Activated T-cell treated with anti-CD3 and anti-CD28 coated beads, Interleukin-2, amount 50 U/mL, for 72 hours (primary cell): ENCODE measurements at places on chromosomes 3 and 15. TPM values are rescaled to one million over a fixed set of nuclear protein-coding genes. Genes with fewer than 3 reads are reported as not detected.

DNA sequence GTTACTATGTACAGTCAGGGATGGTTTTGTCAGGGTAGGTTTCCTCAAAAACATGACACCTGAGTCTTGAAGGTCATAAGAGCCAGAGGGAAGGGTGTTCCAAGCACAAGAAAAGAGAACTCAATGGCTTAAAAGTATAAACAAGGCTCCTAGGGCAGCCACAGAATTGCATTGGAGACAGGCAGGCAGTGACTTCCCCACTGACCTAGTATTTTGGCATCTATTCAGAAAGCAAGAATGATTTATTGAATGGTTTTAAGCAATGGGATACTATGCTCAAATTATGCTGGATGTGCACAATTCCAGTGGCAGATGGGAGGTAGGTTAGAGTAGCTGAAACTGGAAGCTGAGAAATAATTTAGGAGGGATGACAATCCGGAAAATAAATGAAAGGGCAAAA, 54.0 kb downstream of the TSC22D2 start:
- H3K36me3 ChIP-seq, result no peaks in the 10 kb centered on the region
- H3K27ac ChIP-seq, result no peak overlapping the region
- no peak for DNase-seq
- no peak overlapping the region for H3K4me3 ChIP-seq
- H3K27me3 ChIP-seq, result no peaks in the 10 kb centered on the region
- no peaks in the 10 kb centered on the region for H3K4me1 ChIP-seq

DNA sequence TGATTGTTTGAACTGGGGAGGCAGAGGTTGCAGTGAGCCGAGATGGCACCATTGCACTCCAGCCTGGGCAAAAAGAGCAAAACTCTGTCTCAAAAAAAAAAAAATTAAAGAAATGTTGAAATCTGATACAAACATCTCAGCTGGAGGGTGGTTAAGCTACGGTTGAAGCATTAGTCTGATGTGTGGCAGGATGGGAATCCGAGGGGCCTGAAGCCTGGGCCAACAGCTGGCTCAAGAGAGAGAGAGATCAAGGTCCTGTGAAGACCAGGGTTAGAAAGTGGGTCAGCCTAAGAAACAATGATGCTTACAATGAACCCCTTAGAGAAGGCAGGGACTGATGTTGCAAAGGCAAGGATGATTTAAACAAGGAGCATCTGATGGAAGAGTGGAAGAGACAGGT, 69.8 kb downstream of the CD200R1L start:
- no peaks in the 10 kb centered on the region for H3K27me3 ChIP-seq
- no peak overlapping the region for H3K27ac ChIP-seq
- H3K36me3 ChIP-seq, result no peaks in the 10 kb centered on the region
- no peak overlapping the region for H3K4me3 ChIP-seq

DNA sequence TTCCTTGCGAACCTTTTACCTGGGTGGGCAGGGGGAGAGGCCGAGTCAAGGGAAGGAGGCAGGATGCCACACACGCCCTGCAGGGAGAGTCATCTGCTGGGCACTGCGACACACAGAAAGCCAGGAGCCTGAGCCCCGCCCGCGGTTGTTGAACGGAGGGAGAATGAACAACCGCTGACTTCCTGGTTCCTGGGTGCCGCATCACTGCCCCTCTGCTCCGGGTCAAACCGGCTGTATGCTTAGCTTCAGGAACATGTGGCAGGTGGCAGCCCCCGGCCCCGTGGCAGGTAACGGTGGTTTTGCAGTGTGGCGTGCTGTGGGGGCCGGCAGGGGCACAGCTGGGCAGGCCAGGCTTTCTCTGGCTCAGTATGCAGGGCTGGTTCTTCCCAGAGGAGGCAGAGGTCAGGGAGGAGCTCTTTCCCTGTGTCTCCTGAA, 33.4 kb downstream of the APBA2 start:
- peaks cover 41% of the 10 kb centered on the region for H3K4me1 ChIP-seq
- no peak overlapping the region for H3K27ac ChIP-seq
- peak overlapping the region; percentile 33 for H3K4me3 ChIP-seq
- H3K27me3 ChIP-seq, result no peaks in the 10 kb centered on the region
- no peaks in the 10 kb centered on the region for H3K36me3 ChIP-seq

- peaks cover 17% of the 10 kb centered on the region for H3K36me3 ChIP-seq
- peak overlapping the region; percentile 0 for H3K4me3 ChIP-seq
- peak; percentile 80 for DNase-seq
- H3K27ac ChIP-seq, result no peak overlapping the region
These were observed 74.3 kb downstream of the LARS2 start for GRCh38 chr3:45462522-45463265.

DNA sequence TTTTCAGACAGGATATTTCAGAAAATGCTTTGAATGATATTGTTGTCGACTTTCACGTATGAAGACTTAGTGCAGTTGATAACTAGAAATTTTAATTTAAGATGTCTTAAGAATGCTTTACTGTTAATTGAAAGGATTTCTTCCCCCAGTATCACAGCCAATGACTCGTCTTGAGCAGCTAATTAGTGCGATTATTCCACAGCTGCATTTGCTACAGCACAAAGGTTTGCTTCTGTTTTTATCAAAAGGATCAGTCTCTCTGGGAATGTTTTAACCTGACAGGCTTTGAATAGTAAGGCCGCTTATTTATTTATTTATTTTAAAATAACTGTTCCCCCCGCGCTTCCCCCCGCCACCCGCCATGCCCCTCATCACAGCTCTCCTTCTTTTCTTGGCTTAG, 123.5 kb upstream of the SAMMSON start:
- H3K4me1 ChIP-seq, result no peaks in the 10 kb centered on the region
- H3K36me3 ChIP-seq, result no peaks in the 10 kb centered on the region
- no peak for DNase-seq

DNA sequence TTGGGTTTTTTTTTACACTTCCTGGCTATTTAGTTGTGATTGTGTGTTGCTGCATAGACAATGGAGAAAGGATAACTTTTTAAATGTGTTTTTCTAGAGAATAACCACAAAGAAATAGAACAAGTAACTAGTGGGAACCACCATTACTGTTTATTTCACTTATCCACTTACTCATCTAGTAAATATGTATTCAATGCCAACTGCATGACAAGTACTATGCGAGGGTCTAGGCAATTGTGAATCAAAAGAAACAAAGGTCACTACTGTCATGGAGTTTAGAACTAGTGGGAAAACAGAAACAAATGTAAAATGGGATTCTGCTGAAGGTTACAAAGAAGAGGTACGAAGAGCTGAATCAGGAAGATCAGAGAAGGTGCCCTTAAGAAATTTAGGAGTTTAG, 600.9 kb upstream of the ROBO2 start:
- no peaks in the 10 kb centered on the region for H3K4me1 ChIP-seq
- H3K4me3 ChIP-seq, result no peak overlapping the region
- no peaks in the 10 kb centered on the region for H3K36me3 ChIP-seq
- no peaks in the 10 kb centered on the region for H3K27me3 ChIP-seq
- H3K27ac ChIP-seq, result no peak overlapping the region

GRCh38 chr3:195182470-195182795, 88.5 kb downstream of the XXYLT1 start:
- H3K27me3 ChIP-seq, result no peaks in the 10 kb centered on the region
- H3K27ac ChIP-seq, result peak overlapping the region; percentile 61
- peak; percentile 28 for DNase-seq
- H3K36me3 ChIP-seq, result no peaks in the 10 kb centered on the region
- peaks cover 69% of the 10 kb centered on the region for H3K4me1 ChIP-seq

- H3K36me3 ChIP-seq, result no peaks in the 10 kb centered on the region
- H3K4me1 ChIP-seq, result no peaks in the 10 kb centered on the region
- H3K27ac ChIP-seq, result no peak overlapping the region
- no peak overlapping the region for H3K4me3 ChIP-seq
- DNase-seq, result no peak
These were observed 63.8 kb downstream of the IGSF11 start for GRCh38 chr3:118970819-118971218.

Gene INSYN1
- total RNA-seq, result not detected

GRCh38 chr3:133996251-133996661, 33.5 kb downstream of the SLCO2A1 start:
- no peaks in the 10 kb centered on the region for H3K36me3 ChIP-seq
- H3K4me3 ChIP-seq, result no peak overlapping the region
- no peaks in the 10 kb centered on the region for H3K4me1 ChIP-seq
- no peak for DNase-seq

DNA sequence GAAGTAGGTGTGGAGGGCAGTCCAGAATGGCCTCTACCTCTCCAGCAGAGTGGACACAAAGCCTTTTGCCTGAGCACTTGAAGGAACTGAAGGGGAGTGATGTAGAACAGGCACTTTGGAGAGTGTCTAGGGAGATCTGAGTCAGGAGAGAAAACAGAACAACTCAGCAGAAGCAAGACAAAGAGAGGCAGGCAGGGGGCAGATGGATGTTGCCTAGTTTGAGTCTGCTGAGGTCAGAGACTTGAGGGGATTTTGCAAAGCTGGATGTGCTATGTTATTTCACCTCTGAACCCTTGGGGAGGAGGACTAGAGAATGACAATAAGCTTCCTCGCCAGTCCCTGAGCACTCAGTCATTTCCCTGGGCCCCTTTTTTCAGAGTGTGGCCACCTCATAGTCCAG, 366.4 kb downstream of the EPHB1 start:
- H3K36me3 ChIP-seq, result no peaks in the 10 kb centered on the region
- no peak overlapping the region for H3K4me3 ChIP-seq
- DNase-seq, result no peak
- H3K27ac ChIP-seq, result no peak overlapping the region
- H3K4me1 ChIP-seq, result no peaks in the 10 kb centered on the region

Gene MINDY2
- 10.6 TPM for total RNA-seq

DNA sequence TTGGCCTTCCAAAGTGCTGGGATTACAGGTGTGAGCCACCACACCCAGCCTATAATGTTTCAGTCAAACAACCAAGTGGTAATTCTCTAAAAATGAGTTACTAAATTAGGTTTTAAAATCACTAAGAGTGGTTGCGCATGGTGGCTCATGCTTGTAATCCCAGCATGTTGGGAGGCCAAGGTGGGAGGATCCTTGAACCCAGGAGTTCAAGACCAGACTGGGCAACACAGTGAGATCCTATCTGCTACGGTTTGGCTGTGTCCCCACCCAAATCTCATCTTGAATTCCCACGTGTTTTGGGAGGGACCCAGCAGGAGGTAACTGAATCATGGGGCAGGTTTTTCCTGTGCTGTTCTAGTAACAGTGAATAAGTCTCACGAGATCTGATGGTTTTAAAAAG, 26.1 kb downstream of the SEC11A start:
- no peak overlapping the region for H3K27ac ChIP-seq
- no peak for DNase-seq
- peaks cover 9% of the 10 kb centered on the region for H3K4me1 ChIP-seq
- peaks cover 29% of the 10 kb centered on the region for H3K36me3 ChIP-seq

Gene CNOT10
- total RNA-seq, result 78.6 TPM

Gene AMIGO3
- 0.72 TPM for total RNA-seq

GRCh38 chr15:100810831-100811230, 68.8 kb upstream of the ALDH1A3 start:
- H3K4me1 ChIP-seq, result no peaks in the 10 kb centered on the region
- H3K36me3 ChIP-seq, result peaks cover 4% of the 10 kb centered on the region
- peaks cover 6% of the 10 kb centered on the region for H3K27me3 ChIP-seq

Gene SLC28A2
- total RNA-seq, result not detected

DNA sequence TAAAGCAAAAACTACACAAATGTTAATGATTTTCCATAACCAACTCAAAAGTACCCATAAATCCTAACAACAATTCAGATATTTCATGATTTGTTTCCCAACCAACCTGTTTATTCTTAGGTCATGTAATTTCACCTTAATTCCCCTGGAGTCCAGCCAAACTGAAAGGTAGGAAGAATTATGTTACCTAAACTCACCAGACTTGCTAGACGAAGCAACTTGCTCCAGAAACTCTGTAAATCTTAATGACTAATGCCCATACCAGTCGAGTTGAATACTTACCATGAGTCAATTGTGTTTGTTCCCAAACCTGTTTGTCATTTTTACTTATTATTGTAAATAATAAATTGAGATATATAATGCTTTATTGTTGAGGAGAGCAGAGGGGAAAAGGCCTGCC, 1030.0 kb downstream of the TBL1XR1 start:
- H3K36me3 ChIP-seq, result no peaks in the 10 kb centered on the region
- H3K4me1 ChIP-seq, result no peaks in the 10 kb centered on the region
- H3K27me3 ChIP-seq, result no peaks in the 10 kb centered on the region

- no peaks in the 10 kb centered on the region for H3K4me1 ChIP-seq
- DNase-seq, result no peak
- H3K4me3 ChIP-seq, result no peak overlapping the region
- H3K27me3 ChIP-seq, result no peaks in the 10 kb centered on the region
These were observed 29.4 kb downstream of the TP53BP1 start for GRCh38 chr15:43463507-43463906.

Gene WNT7A
- not detected for total RNA-seq

Gene GOLGA6L1
- not detected for total RNA-seq

Gene ACKR4
- total RNA-seq, result not detected

Gene UNC13C
- not detected for total RNA-seq

GRCh38 chr3:132009241-132009640, 25.6 kb downstream of the CPNE4 start:
- H3K36me3 ChIP-seq, result no peaks in the 10 kb centered on the region
- no peak overlapping the region for H3K27ac ChIP-seq
- no peak overlapping the region for H3K4me3 ChIP-seq
- no peak for DNase-seq
- no peaks in the 10 kb centered on the region for H3K4me1 ChIP-seq

Gene MUC20
- 7.8 TPM for total RNA-seq

Gene SNTN
- not detected for total RNA-seq

Gene GABRA5
- not detected for total RNA-seq

GRCh38 chr15:91032919-91033803, 10.8 kb upstream of the VPS33B start:
- H3K27me3 ChIP-seq, result no peaks in the 10 kb centered on the region
- H3K4me3 ChIP-seq, result no peak overlapping the region
- no peak overlapping the region for H3K27ac ChIP-seq
- peak; percentile 68 for DNase-seq

DNA sequence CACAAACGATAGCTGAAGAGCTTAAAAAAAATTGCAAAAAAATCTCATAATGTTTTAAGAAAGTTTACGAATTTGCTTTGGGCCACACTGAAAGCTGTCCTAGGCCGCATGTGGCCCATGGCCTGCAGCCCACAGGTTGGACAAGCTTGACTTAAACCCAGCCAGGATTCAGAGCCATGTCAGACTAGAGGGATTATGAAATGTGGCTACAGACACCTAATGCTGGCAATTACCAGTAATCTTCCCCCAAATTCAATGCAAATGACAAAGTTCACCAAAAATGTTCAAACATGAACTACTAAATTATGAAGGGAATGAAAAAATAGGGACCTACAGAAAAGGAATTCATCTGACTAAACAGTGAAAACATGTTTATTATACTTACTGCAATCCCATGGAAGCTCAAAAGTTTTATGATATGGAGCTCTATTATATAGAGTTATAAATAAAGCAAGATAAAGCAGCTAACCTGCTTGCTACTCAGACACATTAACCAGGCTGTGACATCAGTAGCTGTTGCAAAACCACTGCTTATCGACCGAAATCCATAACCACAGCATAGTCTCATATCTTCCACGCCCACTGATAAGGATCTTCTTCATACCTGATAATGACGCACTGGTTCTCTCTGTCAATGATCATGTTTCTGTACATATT, 49.2 kb downstream of the LDHAL6B start:
- no peak overlapping the region for H3K27ac ChIP-seq
- H3K4me3 ChIP-seq, result no peak overlapping the region
- H3K36me3 ChIP-seq, result no peaks in the 10 kb centered on the region
- H3K4me1 ChIP-seq, result peaks cover 15% of the 10 kb centered on the region

Gene DZIP1L
- total RNA-seq, result 0.46 TPM

Gene TUSC7
- total RNA-seq, result not detected

Gene HYAL1
- total RNA-seq, result not detected
